Cardiac fibroblast (primary cell): ENCODE measurements at places on chromosomes 1 and 21.

GRCh38 chr1:5430136-5430535, 562.1 kb downstream of the NPHP4 start:
- DNase-seq = no peak

DNA sequence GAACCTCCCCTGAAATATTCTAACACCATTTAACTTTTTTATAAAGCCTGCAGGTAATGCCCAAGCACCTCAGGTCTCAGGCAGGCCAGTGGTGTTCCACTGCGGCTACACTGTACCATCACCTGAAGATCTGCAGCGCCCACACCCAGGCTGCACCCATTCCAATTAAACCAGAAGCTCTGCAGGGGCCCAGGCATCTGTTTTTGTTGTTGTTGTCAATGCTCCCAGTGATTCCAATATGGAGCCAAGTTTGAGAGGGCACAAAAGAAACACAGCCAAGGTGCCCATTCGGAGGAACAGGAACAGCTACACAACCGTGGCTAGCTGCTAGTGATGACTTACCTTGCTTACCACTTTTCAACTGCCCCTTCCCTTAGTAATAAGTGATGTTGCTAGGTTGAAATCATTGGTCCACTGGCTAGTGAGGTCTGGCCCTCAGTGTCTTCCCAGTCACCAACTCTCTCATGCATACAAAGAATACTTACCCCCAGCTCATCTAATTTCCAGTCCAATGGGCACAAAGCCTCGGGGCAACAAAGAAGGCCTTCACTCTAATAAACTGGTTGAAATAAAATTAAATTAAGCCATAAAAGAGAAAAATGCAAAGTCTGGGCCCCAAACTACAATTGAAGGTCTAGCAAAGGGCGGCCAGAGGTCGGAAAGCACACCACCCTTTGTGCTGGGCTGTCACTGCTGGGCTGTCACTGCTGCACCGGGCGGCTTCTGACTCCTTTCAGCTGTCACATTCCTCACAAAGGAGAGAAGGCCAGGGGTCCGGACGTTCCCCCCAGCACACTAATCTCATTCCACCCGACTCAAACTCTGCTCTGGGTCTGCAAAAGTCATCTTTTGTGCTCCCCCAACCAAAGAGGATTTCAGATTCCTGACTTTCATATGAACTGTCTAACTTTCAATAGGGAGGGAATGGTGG, 34.9 kb downstream of the SIPA1L2 start:
- DNase-seq = no peak

GRCh38 chr1:10969267-10969970, 43.0 kb upstream of the TARDBP start:
- DNase-seq = no peak

- DNase-seq = no peak
These were observed 11.2 kb upstream of the SNAPIN start for GRCh38 chr1:153647346-153647714.

GRCh38 chr1:156905651-156906050, 12.1 kb downstream of the PEAR1 start:
- no peak for DNase-seq

- no peak for DNase-seq
These were observed 66.8 kb downstream of the COL24A1 start for GRCh38 chr1:86089765-86090164.

GRCh38 chr1:227756172-227756959, 21.1 kb downstream of the SNAP47 start:
- no peak for DNase-seq

DNA sequence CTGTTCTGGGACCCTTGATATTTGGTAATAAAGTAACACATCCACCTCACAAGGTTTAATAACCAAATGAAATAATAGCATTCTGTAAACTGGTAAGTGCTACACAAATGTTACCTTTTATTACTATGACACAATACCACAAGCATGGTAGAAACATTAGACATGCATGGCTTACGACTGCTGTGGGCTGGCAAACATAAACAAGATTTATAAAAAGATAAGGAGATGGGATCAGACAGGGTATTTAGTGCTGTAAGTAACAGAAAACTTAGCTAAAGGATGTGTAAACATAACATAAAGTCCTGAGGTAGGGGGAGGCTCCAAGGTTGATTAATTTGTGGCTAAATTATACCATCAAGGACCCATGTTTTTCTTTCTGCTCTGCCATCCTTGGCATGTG, 212.6 kb downstream of the BARHL2 start:
- DNase-seq = no peak

DNA sequence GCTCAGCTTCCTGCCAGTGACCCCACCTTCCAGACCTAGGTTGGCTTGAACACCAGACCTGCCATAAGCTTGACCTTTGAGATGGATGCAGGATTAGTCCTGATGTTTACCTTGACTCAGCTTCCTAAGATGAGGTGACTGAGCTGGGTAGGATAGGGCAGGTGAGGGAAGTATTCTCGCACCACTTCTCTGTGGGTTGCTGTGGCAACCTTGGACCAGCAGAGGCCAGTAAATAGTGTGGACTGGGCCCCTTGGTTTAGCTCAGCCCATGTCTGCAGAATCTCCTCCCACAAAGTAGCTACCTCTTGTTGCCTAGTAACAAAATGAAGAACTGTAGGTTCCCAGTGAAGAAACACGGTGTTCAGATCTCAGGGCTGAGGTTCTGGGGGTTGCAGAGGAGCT, 8.4 kb downstream of the RPS6KA1 start:
- DNase-seq = peak; percentile 50

DNA sequence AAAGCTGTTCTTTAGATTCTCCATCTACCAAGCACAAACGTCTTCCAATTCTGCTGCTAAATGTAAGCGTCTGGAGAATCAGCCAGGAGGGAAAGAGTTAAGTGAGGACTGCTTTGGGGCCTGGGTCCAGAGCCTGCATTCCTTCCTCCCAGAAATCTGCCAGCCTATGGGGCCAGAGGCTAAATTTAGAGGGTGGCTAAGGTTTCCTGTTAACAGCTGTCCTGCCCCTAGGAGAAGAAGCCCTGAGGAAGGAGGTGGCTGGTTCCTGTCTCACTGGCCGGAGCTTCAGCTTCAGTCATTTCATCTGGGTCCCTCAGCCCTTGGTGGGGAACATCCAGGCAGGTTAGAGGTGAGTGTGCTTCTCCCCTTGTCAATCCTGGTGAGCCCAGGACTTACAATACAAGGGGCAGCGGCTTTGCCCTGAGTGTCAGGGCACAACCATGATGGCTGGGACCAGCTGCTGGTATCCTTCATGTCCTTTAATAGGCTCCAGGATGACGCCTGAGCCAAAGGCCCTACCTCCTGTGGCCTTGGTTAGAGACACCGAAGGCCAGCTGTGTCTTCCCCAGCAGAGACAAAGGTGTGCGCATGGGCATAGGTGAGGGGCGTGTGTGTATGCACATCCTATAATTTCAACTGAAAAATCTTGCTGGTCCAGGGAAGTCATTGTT, at the start of gene STYXL2:
Gene STYXL2 (plus strand): TSS at position 230 of the 671 bp plus-strand sequence. CDS start 775 bp downstream, outside the sequence.
- DNase-seq = no peak

GRCh38 chr1:109482791-109483671, 674 bp upstream of the ATXN7L2 start:
- DNase-seq = no peak

DNA sequence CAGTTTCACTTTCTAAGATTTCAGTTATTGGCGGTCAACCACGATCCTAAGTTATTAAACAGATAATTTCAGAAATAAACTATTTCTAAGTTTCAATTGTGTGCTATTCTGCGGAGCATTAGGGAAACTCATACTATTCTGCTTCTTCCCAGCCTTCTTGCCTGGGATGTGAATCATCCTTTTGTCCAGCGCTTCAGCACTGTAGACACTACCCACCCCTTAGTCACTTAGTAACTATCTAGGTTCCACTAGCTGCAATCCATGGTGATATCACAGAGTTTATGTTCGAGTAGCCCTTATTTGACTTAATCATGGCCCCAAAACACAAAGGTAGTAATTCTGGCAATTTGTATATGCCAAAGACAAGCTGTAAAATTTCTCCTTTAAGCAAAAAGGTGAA, 279.9 kb upstream of the ADAMTS5 start:
- DNase-seq = peak; percentile 38

GRCh38 chr1:116569381-116569670, 1.5 kb downstream of the CD58 start:
- no peak for DNase-seq
